Endothelial cell of umbilical vein (primary cell): ENCODE measurements at places on chromosomes 7 and 10. TPM values are rescaled to one million over a fixed set of nuclear protein-coding genes. Genes with fewer than 3 reads are reported as not detected.

PNLIPRP2 gene
- not detected in 2 replicates for total RNA-seq

DNA sequence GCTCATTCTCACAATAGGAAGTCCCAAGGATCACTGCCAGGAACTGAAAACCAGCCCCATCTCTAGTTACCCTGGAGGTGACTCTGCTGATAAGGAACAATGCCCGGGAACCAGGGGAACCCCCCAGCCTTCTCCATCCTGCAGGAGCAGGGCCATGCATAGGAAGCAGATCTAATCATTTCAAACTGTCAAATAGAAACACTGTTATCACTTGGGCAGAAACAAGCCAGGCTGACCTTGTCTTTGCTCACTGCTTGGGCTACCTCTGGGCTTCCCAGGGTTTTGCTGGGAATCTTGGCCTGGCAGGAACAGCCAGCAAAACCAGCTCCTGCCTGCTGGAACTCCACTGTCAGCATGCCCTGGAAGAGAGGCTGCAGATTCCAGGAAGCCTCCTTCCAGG is 114.1 kb downstream of the RNF216 start:
- peak; percentile 77 for DNase-seq

- peak; percentile 31 for DNase-seq
Measured at GRCh38 chr7:32941181-32941580, 16.1 kb upstream of the FKBP9 start.

DNA sequence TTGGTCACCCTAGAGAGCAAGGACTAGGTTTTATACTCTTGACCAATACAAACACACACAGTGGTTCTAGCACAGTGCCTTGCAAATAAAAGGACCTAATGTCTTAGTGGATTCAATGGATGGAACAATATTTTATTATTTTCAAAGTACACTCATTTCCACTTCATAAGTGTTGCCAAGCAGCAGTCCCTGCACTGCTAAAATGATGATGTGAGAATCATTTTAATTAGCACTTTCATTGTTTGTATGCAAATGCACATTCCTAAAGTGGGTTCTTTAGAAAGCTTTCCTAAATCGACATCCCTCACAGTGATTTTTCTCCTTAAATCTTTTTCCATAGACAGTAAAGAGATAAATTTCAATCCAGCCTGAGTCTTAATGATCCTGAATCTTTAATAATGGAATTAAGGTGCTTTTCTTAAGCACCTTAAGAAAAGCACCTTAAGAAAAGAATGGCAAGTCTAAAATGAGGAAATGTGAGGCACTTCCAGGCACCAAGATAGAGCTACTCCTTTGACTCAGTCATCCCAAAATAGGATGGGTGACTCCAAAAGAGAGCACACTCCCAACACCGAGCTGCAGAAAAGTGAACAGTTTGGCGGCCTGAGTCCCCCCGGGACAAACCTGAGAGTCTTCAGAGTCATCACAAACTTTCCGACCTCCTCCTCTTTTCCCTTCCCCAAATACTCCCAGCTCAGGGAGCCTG is 84.5 kb downstream of the SORBS1 start:
- DNase-seq, result no peak

GRCh38 chr7:115356139-115356746 is 434.3 kb downstream of the MDFIC start:
- peak; percentile 16 for DNase-seq

- no peak for DNase-seq
Measured at GRCh38 chr10:84336406-84337090, 8.2 kb downstream of the CCSER2 start.

- DNase-seq, result no peak
Measured at GRCh38 chr10:11411926-11412545, 199.4 kb downstream of the USP6NL start.

DNA sequence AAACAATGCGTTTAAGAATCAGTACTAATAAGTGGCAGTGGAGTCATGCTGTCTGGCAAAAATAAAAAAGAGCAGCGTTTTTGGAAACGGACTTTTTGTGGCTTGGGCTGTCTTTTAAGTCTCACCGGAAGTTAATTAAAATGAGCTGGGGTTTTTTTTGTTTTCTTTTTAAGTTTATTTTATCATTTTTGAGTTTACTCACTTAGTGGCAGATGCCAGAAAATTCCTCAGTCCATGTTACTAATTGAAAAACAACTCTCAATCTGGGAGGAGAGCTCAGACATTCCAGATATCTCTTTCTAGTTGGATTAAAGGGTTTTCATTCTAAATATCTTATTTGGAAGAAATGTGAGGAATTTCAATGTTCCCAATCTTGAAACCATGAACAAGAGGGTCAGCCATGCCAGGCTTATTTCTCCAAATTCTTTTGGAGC is 133.8 kb upstream of the AGR3 start:
- DNase-seq, result no peak

GRCh38 chr10:111357859-111358258 is 281.0 kb downstream of the ADRA2A start:
- no peak for DNase-seq

GRCh38 chr10:31745612-31746376 is 182.8 kb downstream of the ARHGAP12 start:
- DNase-seq, result peak; percentile 86

DNA sequence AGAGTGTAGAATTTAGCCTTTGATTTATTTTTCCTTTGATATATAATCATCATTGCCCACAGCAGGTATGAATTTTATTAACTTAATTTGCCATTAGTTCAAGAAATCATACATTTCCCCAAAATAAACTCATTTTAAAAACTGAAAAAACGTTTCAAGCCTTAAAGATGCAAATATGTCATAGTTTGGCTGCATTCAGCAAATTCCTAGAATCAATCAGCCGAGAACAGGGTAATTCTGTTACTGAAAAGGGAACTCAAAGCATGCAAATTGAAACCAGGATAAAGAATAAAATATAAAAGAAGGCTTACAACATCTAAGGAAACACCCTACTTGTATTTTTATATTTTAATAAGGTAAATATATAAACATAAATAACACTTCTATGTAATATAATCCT is 233.8 kb upstream of the PRKCQ start:
- no peak for DNase-seq

DNA sequence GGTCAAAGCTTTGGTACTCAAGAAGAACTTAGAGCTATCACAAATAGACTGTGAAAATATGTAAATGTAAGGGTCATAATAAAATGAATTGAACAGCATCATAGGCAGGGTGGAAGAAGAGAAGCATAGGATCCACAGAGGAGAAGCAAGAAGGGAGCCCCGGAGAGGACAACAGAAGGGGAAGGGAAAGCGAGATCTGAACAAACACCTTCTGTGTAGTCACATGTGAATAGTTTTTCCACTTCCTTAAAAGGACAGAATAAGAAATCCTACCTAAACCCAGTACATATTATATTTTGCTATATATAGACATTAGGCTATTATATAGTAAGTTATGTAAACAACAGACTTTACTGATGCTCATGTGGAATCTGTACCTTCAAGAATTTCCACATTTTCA is 160.2 kb downstream of the DKK1 start:
- DNase-seq, result no peak

DNA sequence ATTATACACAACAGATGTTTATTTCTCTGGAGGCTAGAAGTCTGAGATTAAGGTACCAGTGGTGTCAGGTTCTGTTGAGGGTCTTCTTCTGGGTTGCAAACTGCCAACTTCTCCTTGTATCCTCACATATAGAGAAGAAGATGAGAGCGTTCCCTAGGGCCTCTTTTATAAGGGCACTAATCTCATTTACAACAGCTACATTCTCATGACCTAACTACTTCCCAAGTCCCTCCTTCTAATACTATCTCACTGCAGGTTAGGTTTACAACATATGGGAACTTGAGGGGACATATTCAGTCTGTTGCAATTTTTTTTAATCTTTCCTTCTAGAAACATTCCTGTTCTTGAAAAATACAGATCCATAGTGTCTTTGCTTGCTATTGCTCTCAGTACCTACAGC is 18.3 kb upstream of the FAM3C start:
- DNase-seq, result no peak

- DNase-seq, result no peak
Measured at GRCh38 chr10:132885451-132886210, 56.7 kb downstream of the CFAP46 start.

CNTNAP2 gene
- total RNA-seq, result not detected in 2 replicates

DNA sequence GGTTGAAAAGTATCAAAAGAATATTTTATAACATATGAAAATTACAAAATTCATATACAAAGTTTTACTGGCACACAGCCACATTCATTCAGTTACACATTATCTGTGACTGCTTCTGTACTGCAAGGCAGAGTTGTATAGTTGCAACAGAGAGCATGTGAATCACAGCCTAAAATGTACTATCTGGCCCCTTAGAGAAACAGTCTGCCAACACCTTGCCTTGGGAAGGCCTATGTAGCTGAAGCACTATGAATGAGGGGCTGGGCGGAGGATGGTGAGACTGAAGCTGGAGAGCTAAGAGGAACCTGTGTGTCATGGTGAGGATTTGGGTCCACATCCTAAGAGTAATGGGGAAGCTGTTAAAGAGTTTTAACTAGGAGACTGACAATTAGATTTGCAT is 35.7 kb downstream of the PDZD8 start:
- DNase-seq, result no peak

DNA sequence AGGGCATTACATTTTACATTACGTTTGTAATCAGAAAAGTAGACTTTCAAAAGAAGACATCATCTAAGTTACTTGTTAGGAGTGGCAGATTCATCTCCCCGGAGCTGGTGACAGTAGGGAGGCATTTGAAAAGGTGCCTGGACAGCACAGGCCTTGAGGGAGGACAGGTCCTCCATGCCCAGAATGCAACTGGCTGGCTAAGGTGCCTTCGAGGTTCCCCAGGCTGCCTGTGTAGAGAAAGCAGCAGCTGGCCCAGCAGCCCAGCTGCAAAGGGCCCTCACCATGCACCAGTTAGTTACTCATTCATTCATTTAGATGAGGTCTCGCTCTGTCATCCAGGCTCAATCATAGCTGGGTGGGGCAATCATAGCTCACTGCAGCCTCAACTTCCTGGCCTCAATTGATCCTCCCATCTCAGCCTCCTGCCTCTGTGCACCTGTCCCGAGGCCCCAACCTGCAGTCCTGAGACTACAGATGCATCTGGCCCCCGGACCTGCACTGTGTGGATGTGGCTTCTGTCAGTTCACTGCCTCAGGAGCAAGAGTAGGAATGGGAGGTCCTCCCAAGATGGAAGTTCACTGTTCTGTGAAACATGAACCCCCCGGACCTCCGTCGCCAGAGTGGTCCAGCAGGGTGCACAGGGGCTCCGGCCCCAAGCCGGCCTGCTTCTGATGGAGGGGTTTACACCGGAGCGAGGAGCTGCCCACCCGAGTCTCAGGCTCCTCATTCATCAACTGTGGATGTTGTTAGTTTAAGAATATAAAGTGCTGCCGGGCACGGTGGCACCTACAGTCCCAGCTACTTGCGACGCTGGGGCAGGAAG is 36.6 kb downstream of the PRKAG2 start:
- DNase-seq, result no peak

DNA sequence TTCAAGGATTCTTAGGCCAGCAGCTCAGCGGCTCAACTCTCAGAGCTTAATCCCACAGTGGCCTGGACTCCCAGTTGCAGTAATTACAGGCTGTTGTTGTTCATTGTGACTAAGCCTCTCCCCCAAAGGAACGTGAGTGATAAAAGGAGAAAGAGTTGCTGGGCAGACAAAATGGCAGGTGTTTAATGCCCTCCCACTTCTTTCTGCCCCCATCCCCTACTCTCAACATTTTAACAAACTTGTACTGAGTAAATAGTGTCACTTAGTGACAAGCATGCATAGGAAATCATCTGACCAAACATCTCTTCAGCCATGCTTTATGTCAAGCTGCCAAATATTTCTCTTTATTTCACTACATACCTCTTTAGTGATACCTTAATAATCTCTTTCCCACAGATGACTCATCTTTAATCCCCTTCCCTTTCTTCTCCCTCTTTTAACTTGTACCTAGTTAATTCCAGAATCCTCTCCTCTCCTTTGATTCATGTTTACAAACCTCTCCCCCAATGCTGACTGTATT is 12.4 kb upstream of the MTERF1 start:
- DNase-seq, result no peak

C7orf33 gene
- not detected in 2 replicates for total RNA-seq

FLNC gene
- 81.8 and 81.9 TPM in 2 replicates for total RNA-seq

YAE1 gene
- 20.6 and 20.7 TPM in 2 replicates for total RNA-seq

- DNase-seq, result no peak
Measured at GRCh38 chr10:23912884-23913404, 296.0 kb upstream of the KIAA1217 start.

DNA sequence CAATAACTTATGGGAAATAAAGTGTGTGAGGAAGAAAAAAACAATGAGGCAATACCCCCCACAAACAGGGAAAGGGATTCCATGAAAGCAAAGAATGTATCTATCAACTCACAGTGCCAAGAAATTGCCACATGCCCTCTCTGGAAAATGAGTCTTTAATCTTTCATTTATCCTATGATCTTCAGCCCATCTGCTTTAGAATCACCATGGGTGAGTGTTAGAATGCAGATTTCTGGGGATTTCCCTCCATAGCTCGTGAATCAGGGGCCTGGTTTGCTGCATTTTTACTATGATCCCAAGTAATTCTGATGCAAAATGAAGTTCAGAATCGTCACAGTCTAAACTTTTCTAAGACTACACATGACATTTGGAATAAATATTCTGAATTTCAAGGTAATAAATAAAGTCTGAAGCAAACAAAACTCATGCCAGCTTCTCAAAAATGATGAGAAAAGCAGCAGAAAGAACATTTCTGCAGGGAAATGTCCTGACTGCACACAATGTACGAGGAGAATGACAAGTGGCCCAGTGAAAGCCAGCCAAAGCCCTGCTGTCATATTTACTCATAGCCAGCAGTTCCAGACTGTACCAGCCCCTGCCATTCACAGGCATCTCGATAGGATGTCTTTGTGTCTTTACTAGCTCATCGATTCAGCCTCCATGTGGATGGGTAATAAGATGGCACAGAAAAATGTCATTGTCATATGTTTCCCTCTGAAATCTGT is 167.1 kb downstream of the ELMO1 start:
- DNase-seq, result no peak

CYCS gene
- total RNA-seq, result 134 and 143 TPM in 2 replicates

- no peak for DNase-seq
Measured at GRCh38 chr10:28940158-28940888, 263.0 kb downstream of the BAMBI start.

DNA sequence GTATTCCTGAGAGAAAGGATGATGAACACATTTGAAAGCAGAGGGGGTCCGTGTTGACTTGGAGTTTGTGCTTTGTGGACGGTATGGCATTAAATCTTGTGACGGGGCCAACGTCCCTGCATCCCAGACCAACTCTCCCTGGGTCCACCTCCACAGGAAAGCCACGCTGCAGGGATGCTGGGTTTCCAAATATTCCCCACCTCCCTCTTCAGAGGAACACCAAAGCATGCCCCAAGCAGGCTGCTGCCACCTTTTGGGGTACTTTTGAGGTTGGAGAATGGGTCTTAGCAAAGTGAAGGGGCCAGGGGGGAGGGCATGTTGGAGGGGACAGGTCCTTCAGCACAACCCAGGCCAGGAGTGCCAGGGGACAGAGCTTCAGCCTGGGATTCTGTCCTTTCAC is 504.4 kb downstream of the TCERG1L start:
- DNase-seq, result no peak

AGBL3 gene
- total RNA-seq, result 3.2 and 3.4 TPM in 2 replicates

PON1 gene
- not detected in 2 replicates for total RNA-seq

PRPS1L1 gene
- total RNA-seq, result not detected in 2 replicates
